Progenitor cell of endocrine pancreas (in vitro differentiated cells): ENCODE measurements at places on chromosomes 3 and 15. TPM values are rescaled to one million over a fixed set of nuclear protein-coding genes. Genes with fewer than 3 reads are reported as not detected.

The IGSF11 gene
- 2.2 and 2.5 TPM in 2 replicates for total RNA-seq

The SERPINI2 gene
- total RNA-seq, result 1.8 and 2.0 TPM in 2 replicates

The HYAL2 gene
- total RNA-seq, result 74.3 and 77.9 TPM in 2 replicates

The OXTR gene
- total RNA-seq, result 3.0 and 3.1 TPM in 2 replicates

The PLS1 gene
- total RNA-seq, result 15.7 and 16.0 TPM in 2 replicates

The TEX55 gene
- total RNA-seq, result not detected in 2 replicates

The COL7A1 gene
- total RNA-seq, result 31.5 and 38.4 TPM in 2 replicates

The MED12L gene
- total RNA-seq, result 8.9 and 10.8 TPM in 2 replicates

The GOLGA8R gene
- total RNA-seq, result 0.31 and 0.55 TPM in 2 replicates

The MYLK gene
- 1.1 and 3.8 TPM in 2 replicates for total RNA-seq

DNA sequence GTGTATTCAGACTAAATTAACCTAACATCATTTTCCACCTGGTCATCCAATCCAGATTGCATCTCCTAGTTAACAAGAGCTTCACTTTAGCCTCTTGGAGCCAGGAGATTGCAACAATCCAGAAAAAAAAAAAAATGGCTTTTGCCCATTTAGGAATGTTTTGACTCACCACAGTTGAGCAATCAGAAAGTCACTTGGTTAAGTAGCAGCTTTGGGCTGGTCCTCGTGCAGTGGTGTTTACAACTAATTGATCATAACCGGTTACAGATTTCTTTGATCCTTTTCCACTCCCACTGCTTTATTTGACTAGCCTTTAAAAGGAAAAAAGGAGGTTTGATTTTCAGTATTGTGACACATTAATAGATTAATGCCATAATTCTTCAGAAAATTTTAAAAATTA is 688.8 kb upstream of the CCDC54 start:
- no peaks in the 10 kb centered on the region for H3K27me3 ChIP-seq
- H3K36me3 ChIP-seq, result no peaks in the 10 kb centered on the region
- H3K27ac ChIP-seq, result no peak overlapping the region
- no peak overlapping the region for H3K4me3 ChIP-seq

DNA sequence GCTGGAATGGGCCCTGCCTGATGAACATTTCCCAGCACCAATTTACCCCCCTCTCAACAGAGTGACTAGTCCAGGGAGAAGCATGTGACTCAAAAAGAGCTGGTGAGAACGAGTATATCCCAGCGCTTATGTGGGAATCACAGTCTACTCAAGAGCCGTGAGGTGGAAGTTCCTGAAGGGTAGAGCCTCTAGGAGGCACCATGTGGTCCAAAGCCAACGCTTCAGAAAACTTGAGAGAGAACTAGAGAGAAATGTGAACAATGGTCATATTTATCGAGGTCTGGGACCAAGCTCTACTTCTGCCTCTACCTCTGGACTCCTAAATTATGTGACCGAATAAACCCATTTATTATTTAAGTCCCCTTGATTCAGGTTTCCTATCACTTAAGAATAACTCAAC is 111.0 kb upstream of the RAP2B start:
- H3K4me1 ChIP-seq, result no peaks in the 10 kb centered on the region
- no peaks in the 10 kb centered on the region for H3K36me3 ChIP-seq
- H3K27me3 ChIP-seq, result no peaks in the 10 kb centered on the region

GRCh38 chr3:10917176-10917575 is 75.4 kb upstream of the SLC6A1 start:
- H3K27me3 ChIP-seq, result peaks cover 51% of the 10 kb centered on the region
- no peak overlapping the region for H3K27ac ChIP-seq
- no peaks in the 10 kb centered on the region for H3K36me3 ChIP-seq
- no peak for DNase-seq
- no peak overlapping the region for H3K4me3 ChIP-seq
- no peaks in the 10 kb centered on the region for H3K4me1 ChIP-seq

GRCh38 chr15:86863226-86863915 is 783.7 kb downstream of the AGBL1 start:
- H3K36me3 ChIP-seq, result no peaks in the 10 kb centered on the region
- peaks cover 4% of the 10 kb centered on the region for H3K27me3 ChIP-seq
- no peak overlapping the region for H3K4me3 ChIP-seq
- H3K27ac ChIP-seq, result no peak overlapping the region

DNA sequence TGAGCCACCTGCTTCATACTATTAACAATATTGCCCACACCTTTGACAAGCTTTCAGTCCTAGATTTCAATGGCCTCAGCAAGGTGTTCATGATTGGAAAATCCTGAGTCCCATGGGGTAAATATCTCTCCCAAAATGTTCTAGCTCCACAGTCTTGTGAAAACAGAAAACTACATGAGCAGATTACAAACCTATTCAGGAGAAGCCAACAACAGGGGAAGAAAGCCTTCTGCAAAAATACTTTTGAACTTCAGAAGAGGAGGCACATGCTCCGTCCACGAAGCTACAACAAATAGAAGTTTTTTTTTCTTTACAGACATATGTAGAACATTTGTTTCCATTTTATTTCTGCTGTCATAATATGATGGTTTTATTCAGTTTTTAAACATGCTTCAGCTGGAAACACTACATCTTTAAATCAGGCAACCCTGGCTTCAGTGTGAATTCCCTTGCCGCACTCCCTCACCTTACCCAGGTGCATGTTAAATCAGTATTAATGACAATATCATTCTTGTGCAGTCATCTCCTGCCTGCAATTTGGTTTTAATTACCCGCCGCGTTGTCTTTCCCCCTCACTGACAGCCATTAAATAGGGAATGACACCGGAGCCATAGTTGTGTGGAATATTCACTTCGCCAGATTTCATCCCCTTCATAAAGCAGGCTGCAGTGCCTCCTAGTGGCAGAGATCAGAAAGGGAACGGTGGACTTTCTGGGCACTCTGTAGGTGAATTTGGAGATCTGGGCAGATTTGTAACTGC is 725.5 kb upstream of the ARRDC4 start:
- peak; percentile 50 for DNase-seq
- H3K27ac ChIP-seq, result no peak overlapping the region
- H3K36me3 ChIP-seq, result no peaks in the 10 kb centered on the region
- no peak overlapping the region for H3K4me3 ChIP-seq
- peaks cover 58% of the 10 kb centered on the region for H3K27me3 ChIP-seq

DNA sequence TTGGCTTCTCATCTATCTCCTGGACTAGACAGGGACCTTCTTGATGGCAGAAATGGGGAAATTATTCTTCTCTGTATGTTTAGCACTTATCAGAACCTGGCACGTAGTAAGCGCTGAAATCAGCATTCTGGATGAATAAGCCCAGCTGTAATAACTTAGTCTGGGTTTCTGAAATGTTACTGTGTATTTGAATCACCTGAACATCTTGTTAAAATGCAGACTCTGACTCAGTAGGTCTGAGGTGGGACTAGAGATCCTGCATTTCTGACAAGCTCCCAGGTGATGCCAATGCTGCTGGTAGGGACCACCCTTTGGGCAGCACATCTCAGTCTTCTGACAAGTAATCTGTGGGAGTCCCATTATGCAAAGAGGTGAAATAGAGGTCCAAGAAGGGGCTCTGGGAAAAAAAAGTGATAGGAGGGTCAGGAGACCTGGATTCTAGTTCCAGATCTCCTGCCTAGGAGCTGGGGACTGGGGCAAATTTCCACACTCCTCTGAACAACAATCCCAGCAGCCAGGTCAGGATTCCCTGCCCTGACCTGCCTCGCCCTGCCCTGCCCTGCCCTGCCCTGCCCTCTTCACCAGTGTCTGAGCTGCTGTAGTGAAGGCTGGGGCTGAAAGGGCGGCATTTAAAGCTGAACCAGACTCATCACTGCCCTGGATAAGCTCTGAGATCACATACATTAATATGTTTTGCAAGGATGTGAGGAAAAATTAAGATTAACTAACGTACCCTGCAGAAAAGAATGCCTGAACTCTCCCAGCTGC is 17.2 kb upstream of the SLC6A11 start:
- no peak overlapping the region for H3K27ac ChIP-seq
- peaks cover 78% of the 10 kb centered on the region for H3K27me3 ChIP-seq
- H3K36me3 ChIP-seq, result no peaks in the 10 kb centered on the region
- no peak for DNase-seq
- no peaks in the 10 kb centered on the region for H3K4me1 ChIP-seq

DNA sequence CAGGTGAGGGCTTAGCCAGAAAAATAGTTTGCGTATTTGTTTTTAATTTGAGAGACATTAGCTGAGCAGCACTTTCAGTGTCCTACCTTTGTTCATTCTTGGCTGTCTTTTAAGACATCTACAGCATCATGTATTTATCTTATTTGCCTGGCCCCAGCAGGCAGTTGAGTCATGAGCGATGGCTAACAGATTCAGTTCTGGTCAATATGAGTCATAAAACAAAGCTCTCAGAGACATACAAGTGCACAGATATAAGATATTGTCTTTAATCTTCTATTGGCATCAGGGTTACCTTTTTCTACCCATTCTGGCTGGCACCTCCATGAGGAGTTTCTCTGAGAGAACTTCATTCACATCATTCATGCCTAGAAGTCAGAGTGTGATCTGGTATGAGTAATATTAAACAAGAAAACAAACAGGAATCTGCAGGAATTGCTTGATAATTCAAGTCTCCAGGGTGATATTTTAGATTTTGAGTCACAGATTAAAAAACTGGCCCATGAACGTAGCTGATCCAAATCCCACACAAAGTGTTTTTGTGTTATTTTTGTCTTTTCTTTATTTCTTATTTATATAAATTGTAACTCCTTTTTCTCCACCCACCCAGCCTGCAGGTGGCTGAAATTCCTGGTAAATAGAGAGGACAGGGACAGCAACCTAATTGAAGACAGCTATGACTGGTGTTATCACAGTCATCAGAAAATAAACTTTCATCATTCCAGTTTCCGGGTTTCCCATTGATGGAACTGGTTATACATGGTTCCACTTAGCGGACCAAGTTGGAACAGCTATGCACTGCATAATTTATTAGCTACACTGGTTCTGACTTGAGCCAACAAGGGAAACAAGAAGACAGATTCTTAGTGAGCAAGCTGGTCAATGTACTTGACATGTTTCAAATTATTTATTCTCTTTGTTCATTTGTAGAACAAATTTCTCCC is 47.3 kb downstream of the PLSCR2 start:
- no peaks in the 10 kb centered on the region for H3K4me1 ChIP-seq
- no peak for DNase-seq
- H3K4me3 ChIP-seq, result no peak overlapping the region
- no peaks in the 10 kb centered on the region for H3K36me3 ChIP-seq
- H3K27me3 ChIP-seq, result no peaks in the 10 kb centered on the region
- no peak overlapping the region for H3K27ac ChIP-seq

GRCh38 chr3:174168538-174169254 is 690.4 kb upstream of the NAALADL2 start:
- no peak for DNase-seq
- no peak overlapping the region for H3K27ac ChIP-seq
- no peak overlapping the region for H3K4me3 ChIP-seq
- no peaks in the 10 kb centered on the region for H3K27me3 ChIP-seq
- no peaks in the 10 kb centered on the region for H3K4me1 ChIP-seq
- H3K36me3 ChIP-seq, result no peaks in the 10 kb centered on the region

GRCh38 chr3:134905647-134905935 is 110.5 kb downstream of the EPHB1 start:
- DNase-seq, result no peak
- H3K27ac ChIP-seq, result no peak overlapping the region
- H3K27me3 ChIP-seq, result peaks cover 17% of the 10 kb centered on the region
- H3K4me1 ChIP-seq, result no peaks in the 10 kb centered on the region
- H3K4me3 ChIP-seq, result no peak overlapping the region
- H3K36me3 ChIP-seq, result no peaks in the 10 kb centered on the region

- H3K27ac ChIP-seq, result no peak overlapping the region
- no peak overlapping the region for H3K4me3 ChIP-seq
- H3K36me3 ChIP-seq, result no peaks in the 10 kb centered on the region
- no peak for DNase-seq
- H3K4me1 ChIP-seq, result peaks cover 9% of the 10 kb centered on the region
These were observed 54.0 kb upstream of the DLG1 start for GRCh38 chr3:197352382-197352781.

DNA sequence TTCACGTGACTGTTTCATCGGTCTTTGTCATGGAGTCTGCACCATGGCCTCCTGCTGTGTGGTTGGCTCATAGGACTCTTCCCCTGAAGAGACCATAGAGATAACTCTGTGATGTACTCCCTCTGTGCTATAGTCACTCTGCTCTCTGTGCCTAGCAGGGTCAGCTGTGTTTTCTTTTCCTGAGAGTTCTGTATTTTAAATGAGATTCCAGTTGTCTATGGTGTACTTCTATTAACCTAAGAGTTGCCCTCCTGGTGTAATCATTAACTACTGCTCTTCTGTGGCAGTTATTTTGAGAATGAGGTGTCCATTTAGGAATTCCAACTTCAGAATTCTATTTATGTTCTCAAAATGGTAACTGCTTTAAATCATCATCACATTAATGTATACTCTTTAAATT is 114.5 kb upstream of the ARPP21 start:
- no peak for DNase-seq
- H3K4me1 ChIP-seq, result peaks cover 34% of the 10 kb centered on the region
- H3K27ac ChIP-seq, result no peak overlapping the region
- H3K27me3 ChIP-seq, result no peaks in the 10 kb centered on the region
- H3K4me3 ChIP-seq, result no peak overlapping the region

- DNase-seq, result no peak
- peaks cover 13% of the 10 kb centered on the region for H3K27me3 ChIP-seq
- no peak overlapping the region for H3K27ac ChIP-seq
- H3K4me3 ChIP-seq, result no peak overlapping the region
- H3K4me1 ChIP-seq, result peaks cover 8% of the 10 kb centered on the region
These were observed 984.1 kb downstream of the EPHA3 start for GRCh38 chr3:90091549-90091948.

DNA sequence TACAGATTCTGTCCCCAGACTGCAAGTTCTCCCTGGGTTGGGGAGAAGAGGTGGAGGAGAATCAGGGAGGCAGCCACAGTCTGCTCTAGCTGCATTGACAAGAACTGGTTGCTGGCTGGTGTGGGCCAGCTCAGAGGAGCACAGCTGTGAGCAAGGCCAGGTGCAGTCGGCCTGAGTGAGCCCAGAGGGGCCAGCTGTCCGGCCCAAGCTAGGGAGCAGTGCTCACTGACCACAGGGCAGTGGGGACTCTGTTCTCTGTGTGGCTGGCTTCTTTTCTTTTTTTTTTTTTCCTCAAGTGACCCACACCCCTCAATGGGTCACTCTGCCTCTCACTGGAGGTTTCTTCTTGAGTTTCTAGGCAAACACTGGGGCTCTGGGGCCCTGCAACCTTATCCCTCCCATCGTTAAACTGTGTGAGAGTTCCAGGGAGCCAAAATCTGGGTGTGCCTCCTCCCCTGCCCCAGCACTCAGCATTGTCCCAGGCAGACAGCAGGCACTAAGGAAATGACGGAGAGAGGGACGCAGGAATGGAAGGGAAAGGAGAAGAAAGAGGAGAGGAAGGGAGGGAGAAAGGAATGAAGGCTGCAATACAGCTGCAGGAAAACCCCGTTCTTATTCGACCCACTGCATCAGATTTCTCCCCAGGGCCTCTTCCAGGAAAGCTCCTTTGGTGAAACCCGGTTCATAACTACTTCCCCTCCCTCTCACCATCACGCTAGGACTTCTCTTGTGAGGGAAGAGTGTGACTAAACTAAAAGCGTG is 37.7 kb upstream of the HES1 start:
- H3K27me3 ChIP-seq, result no peaks in the 10 kb centered on the region
- H3K27ac ChIP-seq, result peak overlapping the region; percentile 88
- no peak for DNase-seq
